ENCODE measurements at places on chromosomes 4 and X.

DNA sequence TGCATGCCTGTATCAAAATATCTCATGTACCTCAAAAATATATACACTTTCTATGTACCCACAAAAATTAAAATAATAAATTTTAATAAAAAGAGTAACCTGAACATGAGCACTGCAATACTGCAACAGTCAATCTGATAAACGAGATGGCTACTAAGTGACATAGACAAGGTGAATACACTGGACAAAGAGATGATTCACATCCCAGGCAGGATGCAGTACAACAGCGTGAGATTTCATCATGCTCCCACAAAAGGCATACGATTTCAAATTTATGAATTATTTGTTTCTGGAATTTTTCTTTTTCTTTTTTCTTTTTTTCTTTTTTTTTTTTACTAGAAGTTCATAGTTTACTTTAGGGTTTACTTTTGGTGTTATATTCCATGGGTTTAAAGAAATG lies 12.2 kb upstream of the FGF16 start:
- no peak for DNase-seq

DNA sequence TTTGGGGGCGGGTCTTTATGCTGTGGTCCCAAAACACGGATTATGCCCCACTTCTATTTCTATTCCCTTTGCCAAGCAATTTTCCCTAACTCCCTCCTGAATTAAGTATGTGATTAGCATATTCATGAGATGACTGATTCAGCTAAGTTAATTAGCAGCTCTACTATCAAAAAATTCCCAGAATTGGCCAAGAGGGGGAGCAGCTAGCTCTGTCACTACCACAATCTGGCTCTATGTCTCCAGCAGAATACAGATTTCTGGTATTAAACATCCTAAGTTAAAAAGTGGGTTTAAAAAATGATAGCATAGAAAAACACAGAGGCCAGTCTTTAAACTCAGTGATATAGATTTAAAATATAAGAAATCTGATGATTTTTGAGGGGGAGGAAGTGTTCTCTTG lies 80.3 kb downstream of the GPC4 start:
- DNase-seq: peak; percentile 14

- DNase-seq: no peak
Observed at GRCh38 chr4:153191795-153192363, 12.4 kb upstream of the TRIM2 start.

DNA sequence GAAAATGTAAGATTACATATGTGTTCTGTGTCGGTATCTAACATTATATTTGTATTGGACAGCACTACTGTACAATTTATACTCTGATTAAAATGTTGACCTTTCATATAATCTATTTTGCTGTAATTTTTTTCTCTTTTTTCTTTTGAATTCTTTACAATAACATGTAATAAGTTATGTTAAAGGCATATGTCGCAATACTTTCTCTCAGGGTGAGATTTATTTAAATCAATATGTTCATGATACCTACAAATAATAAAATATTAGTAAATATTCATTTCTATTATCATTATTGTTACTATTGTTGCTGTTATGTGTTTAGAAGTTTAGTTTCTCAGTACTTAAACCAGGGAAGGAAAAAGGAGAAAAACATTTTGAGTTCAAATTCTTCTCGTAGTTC lies 807.4 kb downstream of the STIM2 start:
- no peak for DNase-seq

GRCh38 chrX:139759637-139760036 lies 51.7 kb upstream of the MCF2 start:
- peak; percentile 13 for DNase-seq

- no peak for DNase-seq
Observed at GRCh38 chr4:109826719-109827118, 1.1 kb upstream of the RRH start.

- DNase-seq: peak; percentile 83
Observed at GRCh38 chr4:107691378-107691777, 28.7 kb downstream of the PAPSS1 start.

DNA sequence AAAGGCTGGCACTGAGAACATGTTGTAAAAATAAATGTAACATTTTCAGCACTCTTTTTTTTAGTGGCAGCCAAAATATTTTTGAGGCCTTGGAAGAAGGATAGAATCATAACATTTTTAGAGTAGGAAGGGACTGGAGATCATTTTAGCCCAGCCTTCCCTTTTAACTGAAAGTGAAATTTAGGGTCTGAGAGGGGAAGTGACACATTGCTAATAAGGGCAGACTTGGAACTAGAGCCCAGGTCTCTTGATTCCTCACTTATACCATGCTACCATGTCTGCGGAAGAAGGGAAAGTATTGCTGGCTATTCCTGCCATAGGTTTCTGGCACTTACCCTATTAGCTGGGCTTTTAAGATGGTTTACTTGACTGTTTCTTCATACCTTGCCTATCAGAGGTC lies 4.8 kb downstream of the WDR44 start:
- DNase-seq: no peak

DNA sequence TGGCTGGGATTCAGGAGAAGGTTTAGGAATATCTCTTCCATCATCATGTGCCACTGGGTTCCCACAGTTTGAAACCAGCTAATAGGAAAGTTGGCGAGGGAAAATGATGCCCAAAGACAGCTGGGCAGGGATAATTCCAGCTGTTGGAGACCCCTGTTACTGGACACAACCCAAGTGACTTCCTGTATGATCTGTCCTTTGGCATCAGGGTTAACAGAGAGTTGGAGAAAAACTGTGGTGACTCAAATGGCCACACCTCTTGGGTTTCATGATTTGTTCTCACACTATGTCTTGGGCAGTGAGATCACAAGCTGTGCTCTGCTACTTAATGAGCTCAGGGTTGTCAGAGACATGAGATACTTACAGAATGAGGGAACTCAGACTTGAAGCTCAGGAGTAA lies 3.8 kb downstream of the FGF16 start:
- no peak for DNase-seq

GRCh38 chr4:40173470-40173875 lies 23.4 kb upstream of the RHOH start:
- DNase-seq: no peak

- DNase-seq: no peak
Observed at GRCh38 chr4:124079174-124079780, 633.3 kb downstream of the ANKRD50 start.

DNA sequence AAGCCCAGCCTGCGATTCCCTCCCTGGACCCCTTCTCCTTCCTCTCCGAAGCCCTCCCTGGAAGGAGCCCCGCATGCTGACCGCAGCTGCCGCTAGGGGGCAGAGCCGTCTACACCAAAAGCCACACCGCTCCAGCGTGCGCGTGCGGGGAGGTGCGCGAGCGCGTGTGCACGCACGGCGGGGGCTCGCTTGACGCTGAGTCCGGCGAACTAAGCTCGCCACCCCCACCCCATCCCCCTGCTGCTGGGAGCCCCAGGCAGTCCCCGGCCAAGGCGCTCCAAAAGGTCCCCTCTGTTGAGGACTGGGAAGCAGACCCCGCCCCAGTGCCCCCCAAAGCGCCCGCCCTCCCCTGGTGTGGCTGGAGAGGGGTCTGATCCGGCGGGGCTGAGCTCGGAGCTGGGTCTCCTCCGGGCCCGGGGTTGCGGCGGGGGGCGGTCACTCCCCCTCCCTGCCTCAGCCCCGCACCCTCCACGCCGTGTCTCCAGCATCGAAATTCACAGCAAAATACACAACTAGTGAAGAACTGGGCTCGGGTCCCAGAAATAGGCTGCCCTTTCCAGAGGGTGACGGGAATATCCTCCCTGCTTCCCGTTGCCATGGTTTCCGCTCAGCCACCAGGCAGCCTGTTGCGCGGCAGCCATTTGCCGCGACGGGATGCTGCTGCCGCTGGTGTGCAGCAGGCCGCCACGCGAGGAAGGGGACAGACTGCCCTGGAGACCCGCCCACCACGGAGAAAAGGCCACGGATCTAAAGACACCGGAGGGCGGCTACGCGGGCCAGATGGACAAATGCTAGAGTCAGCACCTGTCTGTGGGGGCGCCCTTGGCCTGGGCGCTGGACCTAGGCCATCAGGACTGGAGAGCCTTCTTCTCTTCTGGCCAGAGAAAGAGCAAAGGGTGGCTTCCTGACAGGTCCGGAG lies 11.2 kb upstream of the CCNQ start:
- peak; percentile 87 for DNase-seq

- DNase-seq: no peak
Observed at GRCh38 chrX:130869239-130869638, 33.8 kb downstream of the ENOX2 start.

DNA sequence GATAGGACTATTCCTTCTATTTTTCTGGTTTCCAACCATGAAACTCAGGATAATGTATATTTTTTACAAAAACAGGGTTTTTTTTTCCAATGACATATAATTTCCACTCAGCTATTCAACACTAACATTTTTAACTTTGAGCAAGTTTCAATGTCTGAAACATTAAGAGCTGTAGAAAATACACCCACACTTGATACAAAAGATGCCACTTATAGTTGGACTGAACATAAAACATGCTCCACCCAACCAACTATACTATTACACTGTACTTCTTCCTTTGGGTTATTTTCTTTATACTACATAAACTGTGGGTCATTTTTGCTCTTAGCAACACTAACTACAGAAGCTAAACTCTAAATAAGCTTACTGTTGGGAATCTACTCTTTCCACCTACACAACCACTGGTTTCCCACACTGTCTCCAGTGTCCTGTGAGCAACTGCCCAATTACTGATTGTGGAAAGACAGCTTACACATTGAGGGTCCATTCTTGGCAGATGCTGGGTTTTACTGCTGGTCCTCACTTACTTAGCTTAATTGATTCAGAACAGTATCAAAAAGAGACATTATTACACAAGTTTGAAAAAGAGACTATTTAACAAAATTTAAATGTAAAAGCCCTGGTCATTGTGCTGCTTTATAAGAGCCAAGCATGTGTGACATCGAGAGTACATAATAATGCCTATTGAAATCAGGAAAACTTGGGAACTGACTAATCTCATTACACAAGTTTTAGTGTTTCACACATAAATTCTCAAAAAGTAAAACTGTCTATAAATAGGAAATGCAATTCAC lies 6.3 kb downstream of the AMMECR1 start:
- DNase-seq: no peak

GRCh38 chr4:7978907-7979651 lies 39.4 kb upstream of the AFAP1 start:
- DNase-seq: no peak

- DNase-seq: no peak
Observed at GRCh38 chr4:174119051-174119450, 164.4 kb downstream of the FBXO8 start.

GRCh38 chrX:17802756-17803155 lies 58.3 kb downstream of the RAI2 start:
- no peak for DNase-seq

DNA sequence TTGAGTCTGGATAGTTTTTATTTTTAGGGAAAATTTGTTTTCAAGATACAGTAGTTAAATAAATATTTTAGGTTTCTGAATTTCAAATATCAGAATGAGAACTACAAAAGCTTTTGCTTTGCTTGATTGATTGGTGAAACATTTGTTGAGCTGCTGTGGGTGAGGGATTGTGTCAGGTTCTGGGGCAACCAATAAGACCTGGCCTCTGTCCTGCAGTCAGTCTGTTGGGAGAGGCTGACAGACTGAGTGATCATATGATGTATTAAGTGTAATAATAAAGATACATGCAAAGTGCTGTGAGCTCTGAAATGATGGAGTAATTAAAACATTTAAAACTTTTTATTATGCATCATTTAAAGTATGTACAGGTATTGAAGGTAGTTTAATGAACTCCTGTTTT lies 9.6 kb downstream of the KDM6A start:
- no peak for DNase-seq

Measured in D341Med (cell line).